Activated T-helper 1 cell treated with Interleukin-2 at 50 U/mL for 16 hours (primary cell): ENCODE measurements at places on chromosomes 3 and 15.

GRCh38 chr3:4030624-4031023 is 231.4 kb downstream of the LRRN1 start:
- DNase-seq, result no peak

DNA sequence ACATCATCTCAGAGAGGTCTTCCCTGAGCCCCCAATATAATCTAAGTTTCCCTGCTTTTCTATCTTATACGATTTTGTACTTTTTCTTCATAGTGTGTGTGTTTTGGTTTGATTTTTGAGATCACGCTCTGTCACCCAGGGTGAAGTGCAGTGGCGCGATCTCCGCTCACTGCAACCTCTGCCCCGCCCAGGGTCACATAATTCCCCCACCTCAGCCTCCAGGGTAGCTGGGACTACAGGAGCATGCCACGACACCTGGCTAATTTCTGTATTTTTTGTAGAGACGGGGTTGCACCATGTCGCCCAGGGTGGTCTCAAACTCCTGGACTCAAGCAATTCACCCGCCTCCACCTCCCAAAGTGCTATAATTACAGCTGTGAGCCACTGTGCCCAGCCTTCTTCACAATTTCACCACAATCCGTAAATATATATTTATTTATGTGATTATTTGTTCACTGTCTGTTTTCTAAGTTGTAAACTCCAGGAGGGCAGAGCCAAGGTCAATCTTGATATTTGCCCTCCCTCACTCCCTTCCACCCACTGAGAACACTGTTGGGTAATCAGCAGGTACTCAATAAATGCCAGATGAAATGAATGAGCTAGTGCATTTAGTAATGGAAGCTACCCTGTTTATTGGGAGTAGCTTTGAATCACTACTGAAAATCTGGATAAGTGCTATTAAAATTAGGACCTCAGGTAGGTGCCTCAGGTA is 547 bp upstream of the KNSTRN start:
- no peak for DNase-seq

GRCh38 chr3:132509096-132509495 is 88.0 kb upstream of the ACKR4 start:
- DNase-seq, result no peak

DNA sequence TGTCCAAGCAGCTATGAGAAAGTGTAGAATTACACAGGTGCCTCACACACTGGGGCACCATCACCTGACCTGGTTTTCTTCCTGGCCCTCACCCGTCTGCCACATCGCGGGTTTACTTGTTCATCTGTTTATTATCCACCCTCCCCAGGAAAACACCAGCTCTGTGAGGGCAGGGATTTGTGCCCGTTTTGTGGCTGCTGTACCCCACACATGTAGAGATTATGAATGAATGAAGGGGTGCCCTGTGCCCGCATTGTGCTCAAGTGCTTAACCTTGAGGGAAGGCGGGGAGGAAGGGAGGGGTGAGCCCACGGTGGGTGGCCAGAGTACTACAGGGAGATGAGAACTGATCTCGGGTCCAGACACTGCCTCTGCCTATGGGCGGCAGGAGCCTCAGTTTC is 108.4 kb downstream of the WNT7A start:
- DNase-seq, result no peak

- DNase-seq, result no peak
These were observed 465.1 kb upstream of the PDZRN3 start for GRCh38 chr3:74089814-74090213.

- DNase-seq, result no peak
These were observed 3.6 kb downstream of the KAT2B start for GRCh38 chr3:20043825-20044224.

DNA sequence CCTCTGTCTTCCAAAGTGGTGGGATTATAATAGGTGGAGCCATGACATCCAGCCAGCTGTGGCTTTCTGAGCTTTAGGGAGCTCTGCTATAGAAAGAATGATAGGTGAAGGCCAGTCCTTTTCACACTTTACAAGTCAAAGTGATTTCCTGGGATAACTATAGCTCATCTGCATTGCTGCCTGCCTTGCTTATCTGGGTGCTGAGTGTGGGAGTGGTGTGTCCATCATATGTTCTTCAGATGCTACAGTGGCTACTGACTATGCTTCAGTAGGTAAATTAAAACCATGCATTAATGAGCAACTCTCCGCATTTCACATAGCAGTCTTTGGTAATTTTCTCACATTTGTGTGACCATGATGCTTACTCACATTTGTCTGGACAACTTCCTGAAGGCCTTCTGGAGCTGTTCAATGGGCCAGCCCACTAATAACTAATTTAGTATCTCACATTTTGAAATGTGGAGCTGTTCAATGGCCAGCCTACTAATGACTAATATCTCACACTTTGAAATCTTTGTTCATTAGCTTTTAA is 23.4 kb downstream of the RHOA start:
- no peak for DNase-seq

DNA sequence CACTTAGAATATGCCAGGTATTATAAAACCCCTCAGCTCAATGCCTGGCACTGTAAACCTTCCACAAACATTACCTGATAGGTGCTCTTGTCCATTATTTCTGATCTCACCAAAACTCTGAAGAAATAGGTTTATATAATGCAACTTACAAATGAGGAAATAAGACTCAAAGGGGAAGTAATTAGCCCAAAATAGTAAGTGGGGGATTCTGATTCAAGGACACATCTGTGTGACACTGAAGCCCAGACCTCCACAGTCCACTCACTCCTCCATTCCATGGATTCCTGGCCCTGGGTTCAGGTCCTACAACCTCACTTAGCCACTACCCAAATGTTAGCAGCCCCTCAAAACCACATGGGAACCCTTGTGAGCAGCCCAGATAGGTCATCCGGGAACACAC is 49.9 kb downstream of the TRANK1 start:
- DNase-seq, result no peak

DNA sequence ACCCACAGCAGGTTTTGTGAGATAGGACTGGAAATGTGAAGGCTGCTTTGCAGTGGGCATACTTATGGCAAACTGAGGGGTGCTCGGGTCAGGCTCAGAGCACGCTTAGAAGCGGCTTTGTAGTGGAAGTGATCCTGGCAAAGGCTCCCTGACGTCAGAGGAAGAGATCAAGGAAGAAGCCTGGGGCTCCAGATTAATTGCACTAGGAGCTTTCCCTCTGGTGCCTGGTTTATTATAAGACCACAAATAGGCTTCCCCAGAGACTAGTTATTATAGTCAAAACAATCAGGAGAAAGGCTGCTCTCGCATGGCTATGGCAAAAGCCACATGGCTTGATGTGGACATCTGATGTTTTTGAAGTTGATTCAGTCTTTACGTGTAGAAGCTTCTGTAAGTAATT is 515.1 kb downstream of the GABRG3 start:
- DNase-seq, result no peak

GRCh38 chr3:43696441-43696840 is 5.7 kb downstream of the ABHD5 start:
- no peak for DNase-seq

GRCh38 chr3:32847528-32847927 is 29.7 kb downstream of the TRIM71 start:
- DNase-seq, result no peak

- DNase-seq, result no peak
These were observed 485.4 kb downstream of the GRM7 start for GRCh38 chr3:7346364-7346763.

- no peak for DNase-seq
These were observed 95.1 kb downstream of the ATP1B3 start for GRCh38 chr3:141971571-141971970.

- DNase-seq, result no peak
These were observed 170.9 kb downstream of the ANXA2 start for GRCh38 chr15:60226924-60227323.

- DNase-seq, result no peak
These were observed 1.3 kb downstream of the GMPS start for GRCh38 chr3:155871746-155872158.

DNA sequence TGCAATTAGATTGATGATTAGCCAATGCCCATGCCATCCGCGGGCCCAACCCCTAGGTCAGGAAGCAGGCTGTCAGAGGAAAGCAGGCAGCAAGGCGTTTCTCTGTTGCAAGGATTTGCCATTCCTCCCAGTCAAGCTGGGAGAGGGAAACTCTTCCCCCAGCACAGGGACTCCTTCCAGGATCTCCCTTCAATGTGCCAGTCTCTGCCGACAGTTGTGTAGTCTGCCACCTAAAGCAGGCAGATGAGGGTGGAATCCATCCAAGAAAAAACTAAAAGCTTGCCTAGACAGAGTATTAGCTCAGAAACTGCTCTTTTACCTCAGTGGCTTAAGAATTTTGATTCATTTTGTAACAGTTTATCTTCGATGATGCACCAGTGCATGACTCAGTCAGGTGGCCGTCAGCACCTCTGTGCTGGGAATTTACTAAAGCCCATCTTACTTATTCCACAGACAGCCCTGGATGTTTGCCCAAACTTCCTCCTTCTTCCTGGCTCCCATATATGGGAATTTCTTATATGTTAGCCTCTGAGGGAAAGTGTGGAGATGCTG is 501.5 kb upstream of the THBS1 start:
- no peak for DNase-seq

GRCh38 chr3:156659260-156659659 is 15.1 kb upstream of the TIPARP start:
- DNase-seq, result no peak

GRCh38 chr3:11204697-11205348 is 50.5 kb downstream of the HRH1 start:
- DNase-seq, result no peak

GRCh38 chr3:136142592-136142991 is 53.5 kb downstream of the MSL2 start:
- no peak for DNase-seq

DNA sequence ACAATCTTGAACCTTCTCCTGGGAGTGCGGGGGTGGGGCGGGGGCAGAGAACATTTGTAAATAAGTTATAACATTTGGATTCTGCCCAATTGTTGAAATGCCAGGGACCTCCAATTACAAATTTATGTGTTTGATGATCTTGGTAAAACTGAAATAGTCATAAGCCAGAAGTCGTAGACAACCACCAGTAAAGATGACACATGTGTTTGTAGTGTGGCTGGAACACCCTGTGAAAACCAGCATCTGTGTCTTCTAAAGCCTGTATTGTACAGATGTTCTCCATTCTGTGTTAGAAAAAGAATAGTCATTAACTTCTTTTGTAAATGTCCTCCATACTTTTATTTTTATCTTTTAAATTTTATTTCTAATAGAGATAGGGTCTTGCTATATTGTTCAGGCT is 61.8 kb downstream of the ARIH1 start:
- DNase-seq, result no peak

DNA sequence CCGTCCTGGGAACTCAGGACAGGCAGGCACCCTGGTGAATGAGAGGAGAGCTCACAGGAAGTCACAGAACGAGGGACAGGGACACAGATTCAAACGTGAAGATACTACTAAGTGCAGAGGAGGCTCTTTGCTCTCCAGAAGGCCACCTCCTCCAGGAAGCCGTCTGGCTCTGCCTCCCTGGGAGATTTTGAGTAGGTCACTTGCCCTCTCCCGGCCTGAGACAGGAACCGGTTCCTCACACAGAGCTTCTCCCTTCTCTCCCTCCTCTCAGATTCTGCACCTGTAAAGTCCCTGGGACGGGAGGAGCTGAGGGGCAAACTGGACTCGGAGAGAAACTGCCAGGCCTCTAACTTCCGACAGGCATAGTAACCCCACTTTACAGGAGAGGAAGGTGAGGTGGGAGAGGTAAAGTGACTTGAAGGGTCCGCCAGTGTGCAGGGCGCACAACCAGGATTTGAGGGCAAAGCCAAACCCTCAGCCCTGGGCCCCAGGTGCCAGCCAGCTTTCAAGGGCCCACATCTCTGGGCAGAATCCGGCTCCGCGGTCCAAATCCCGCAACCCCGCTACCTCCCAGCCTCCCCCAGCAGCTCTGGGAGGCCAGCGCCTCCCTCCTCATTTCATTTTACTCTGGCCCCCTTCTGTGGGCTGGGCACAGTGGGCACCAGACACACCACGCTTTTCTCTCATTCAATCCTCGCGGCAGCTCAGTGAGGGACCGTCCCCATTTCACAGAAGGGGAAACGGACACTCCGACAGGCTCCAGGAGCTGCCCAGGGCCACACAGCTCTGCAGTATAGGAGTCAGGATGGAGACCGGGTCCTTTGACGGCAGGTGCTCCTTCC is 150.2 kb downstream of the SMAD6 start:
- DNase-seq, result no peak

GRCh38 chr3:16768956-16769355 is 115.8 kb upstream of the PLCL2 start:
- DNase-seq, result no peak

- DNase-seq, result no peak
These were observed 71.0 kb downstream of the SOX14 start for GRCh38 chr3:137835096-137835495.

DNA sequence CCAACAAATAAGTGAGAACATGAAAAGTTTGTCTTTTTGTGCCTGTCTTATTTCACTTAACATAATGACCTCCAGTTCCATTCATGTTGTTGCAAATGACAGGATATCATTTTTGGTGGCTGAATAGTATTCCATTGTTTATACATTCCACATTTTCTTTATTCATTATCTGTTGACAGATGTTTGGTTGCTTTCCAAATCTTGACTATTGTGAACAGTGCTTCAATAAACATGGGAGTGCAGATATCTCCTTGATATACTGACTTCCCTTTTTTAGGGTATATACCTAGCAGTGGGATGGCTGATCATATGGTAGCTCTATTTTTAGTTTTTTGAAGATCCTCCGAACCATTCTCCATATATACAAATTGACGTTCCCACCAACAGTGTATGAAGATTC is 19.1 kb upstream of the CD200R1L start:
- DNase-seq, result no peak
